ENCODE measurements at places on chromosomes 6 and 20.

DNA sequence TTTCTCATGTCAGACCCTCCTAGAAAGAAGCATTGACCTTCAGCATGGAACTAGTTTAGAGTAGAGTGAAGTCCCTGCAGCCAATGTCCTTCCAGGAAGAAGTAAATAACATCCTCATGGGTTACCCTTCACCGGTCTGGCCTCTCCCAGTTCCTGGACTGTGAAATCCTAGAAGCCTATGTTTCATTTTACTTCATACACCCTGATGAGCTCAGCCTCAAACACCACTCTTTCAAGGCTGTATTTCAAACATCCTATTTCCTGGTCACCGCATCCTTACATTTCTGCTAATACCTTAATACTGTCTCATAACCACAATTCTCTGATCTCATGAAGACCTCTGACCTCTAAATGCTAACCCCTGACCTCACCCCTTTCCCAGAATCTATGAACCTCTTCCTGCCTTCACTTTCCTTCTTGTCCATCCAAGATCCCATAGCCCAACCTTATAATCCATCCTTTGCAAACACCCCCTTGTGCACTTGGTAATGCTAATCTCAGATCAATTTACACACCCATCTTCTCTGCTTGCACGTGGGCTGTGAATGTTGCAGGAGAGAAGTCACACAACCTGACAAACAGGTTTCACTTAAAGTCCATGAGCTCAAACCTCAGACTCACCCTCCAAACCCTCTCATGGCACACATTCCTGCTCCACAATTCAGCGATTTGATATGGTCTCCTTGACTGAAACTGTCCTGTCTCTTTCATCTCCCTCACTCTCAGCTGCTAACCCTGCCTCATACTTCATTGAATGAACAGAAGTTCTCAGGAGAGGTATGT lies 30.2 kb downstream of the SLC2A10 start:
- no peak for DNase-seq

GRCh38 chr6:45741437-45742171 lies 274.1 kb downstream of the CLIC5 start:
- DNase-seq: no peak

GRCh38 chr6:111013144-111013915 lies 31.5 kb downstream of the RPF2 start:
- no peak for DNase-seq

DNA sequence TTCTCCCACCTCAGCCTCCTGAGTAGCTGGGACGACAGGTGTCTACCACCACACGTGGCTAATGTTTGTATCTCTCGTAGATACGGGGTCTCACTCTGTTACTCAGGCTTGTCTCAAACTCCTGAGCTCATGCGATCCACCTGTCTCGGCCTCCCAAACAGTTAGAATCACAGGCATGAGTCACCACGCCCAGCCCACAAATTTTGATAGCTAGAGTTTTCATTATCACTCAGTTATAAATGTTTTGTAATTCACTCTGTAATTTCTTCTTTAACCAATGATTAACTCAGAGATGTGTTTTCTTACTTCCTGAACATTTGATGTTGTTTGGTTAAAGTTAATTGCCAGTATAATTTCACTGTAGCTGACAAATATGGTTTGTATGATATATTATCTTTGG lies 249.3 kb downstream of the SMOC2 start:
- no peak for DNase-seq

- no peak for DNase-seq
These were observed 115.4 kb downstream of the TENT5A start for GRCh38 chr6:81636930-81637568.

DNA sequence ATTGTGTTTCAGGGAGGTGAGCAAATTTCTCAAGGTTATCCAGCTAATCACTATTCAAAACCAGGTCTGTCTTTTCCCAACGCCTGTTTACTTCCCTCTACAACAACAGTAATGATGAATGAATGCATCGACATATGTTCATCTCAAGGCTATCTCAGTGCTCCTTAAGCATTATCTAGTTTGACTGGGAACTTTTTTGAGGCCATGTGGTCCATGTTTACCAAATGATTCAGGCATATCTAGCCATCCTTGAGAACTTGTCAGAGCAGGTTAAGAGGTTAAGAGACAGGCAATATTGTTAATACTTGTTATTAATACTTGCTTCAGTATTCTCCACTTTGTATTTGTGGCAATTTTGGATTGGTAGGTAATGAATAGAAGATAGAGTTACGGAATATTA lies 1038.4 kb upstream of the FLRT3 start:
- DNase-seq: no peak

GRCh38 chr6:104771258-104771832 lies 88.4 kb downstream of the HACE1 start:
- no peak for DNase-seq

GRCh38 chr6:14165091-14165490 lies 47.5 kb downstream of the CD83 start:
- no peak for DNase-seq

DNA sequence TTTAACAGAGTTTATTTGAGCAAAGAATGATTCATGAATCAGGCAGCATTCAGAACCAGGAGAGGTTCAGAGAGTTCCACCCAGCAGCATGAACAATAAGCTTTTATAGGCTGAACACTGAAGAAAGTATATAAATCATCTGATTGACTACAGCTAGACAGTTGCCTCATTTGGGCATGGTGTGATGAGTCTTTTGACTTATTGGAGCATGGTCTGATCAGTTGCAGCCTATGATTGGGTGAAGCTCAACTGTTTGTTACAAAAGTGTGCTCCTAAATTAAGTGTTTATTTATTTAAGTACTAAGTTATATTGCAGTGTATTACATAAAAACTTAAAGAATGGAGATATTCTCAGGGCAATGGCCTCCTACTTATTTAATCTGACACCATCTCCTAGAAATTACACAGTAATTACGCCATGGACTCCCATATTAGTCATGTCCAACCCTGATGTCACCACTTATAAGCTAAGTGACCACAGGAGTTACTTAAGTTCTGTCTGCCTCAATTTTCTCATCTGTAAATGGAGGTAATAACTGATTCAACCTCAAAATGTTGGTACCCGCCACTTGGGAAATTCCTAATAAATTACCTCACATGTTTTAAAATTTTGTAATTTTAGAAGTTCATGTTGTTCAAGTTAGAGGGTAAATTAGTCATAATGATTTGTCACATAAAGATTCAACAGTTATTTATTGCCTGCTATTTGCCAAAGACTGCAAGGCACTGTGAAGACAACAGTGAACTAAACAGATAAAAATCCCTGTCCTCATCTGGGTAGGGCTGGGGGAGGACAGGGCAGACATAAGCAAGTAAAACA lies 15.2 kb upstream of the ROS1 start:
- no peak for DNase-seq

GRCh38 chr6:32954986-32955802 lies 2.3 kb upstream of the HLA-DMA start:
- DNase-seq: no peak

DNA sequence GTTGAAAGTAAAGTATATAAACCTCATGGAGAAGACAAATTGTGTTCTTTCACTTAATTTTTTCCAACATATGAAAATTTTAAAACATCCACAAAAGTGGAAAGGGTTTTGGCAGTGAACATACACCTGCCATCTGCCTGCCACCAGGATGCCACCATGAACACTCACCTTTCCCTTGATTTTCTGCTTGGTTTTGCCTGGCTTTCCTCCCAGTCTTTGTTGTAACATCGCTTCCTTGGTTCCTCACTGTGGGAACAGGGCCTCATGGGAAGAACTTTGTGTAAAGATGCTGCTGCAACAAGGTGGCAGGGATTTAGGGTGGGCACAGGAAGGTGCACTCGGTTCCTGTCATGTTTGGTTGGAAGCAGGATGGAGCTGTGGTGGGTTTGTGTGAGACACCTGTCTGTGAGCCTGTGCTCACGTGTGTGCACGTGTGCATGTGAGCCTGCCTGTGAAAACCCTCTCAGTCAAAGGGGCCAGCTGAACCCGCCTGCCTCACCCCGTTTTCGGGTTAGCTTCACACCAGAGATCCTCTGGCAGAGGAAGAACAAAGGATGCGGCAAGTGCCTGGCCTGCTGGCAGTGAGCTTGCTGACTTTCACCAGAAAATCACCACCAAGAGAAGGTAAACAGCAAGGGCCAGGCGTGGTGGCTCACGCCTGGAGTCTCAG lies 11.0 kb upstream of the RBM38 start:
- DNase-seq: no peak

DNA sequence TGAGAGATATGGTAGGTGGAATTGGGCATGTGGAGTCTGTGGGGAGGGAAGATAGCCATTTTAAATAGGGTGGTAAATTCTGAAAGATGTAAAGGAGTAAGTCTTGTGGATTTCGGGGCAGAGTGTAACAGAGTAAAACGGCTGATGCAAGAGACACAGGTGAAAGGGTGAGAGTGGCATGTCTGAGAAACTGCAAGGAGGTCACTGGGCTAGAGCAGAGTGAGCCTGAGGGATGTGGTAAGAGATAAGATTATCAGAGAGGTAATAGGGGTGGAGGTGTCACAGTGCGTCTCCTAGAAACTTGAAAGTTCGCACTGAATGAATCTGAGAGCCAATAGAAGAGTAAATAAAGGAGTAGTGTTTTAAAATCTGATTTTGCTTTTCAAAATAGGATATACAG lies 308.1 kb downstream of the EPM2A start:
- no peak for DNase-seq

DNA sequence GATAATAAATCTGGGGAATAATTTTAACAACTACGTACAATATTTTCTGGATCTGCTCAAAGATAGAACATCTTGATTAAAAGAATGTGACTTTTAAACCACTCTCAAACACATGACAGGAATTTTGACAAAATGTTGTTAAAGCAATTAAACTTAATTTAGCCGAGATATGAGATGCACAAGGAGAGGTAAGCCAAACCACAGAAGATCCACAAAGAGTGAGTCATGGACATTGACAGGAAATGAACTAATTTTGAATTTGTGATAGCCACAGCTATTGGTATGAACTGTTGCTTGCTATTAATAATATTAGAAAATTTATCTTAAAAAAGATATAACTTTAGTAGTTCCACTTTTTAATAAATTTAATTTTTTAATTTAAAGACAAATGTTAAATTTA lies 27.8 kb upstream of the VGLL2 start:
- no peak for DNase-seq

DNA sequence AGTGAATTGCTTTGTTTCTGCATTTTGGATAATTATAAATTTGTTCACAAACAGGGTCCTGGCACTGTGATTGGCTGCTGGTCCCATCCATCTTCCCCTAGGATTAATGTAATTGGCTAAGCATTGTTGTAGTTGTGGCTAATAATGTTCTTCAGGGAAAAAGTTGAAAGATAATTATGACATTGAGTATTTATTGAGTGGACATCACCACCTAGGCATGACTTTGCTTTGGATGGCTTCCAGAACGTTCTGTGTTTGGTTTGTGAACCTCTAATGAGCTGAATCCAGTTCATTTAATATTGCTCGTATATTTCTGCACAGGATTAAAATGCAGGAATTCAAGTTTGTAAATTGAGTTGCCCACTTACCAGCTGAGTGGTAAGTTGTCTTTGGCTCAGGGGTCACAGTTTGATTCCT lies 55.1 kb downstream of the ARID1B start:
- DNase-seq: no peak

DNA sequence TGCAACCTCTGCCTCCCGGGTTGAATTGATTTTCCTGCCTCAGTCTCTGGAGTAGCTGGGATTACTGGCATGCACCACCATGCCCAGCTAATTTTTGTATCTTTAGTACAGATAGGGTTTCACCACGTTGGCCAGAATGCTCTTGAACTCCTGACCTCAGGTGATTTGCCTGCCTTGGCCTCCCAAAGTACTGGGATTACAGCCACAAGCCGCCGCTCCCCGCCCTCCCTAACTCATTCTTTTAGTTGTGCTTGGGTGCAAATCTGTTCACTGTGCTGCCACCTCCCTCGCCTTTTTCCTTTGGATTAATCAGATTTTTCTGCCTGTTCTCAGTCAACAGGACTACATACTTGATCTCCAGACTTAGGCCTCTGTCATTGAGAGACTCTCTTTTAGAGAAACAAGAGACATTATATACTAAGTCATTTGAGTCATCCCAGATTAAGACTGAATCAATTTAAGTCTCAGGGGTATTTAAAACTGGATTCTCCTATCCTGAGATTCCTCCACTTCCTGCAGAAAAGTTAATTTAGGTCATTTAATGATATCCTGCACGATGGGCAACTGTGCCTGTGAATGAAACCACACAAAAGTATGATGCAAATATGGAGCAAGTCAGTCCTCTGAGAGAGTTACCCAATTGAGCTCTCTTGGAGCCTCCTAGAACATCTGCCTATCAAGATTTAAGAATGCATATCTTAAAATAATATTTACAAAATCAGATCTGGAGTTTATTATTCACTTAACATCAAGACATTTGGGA lies 136.1 kb upstream of the THEMIS start:
- no peak for DNase-seq

GRCh38 chr6:156587751-156588301 lies 189.4 kb upstream of the ARID1B start:
- no peak for DNase-seq

DNA sequence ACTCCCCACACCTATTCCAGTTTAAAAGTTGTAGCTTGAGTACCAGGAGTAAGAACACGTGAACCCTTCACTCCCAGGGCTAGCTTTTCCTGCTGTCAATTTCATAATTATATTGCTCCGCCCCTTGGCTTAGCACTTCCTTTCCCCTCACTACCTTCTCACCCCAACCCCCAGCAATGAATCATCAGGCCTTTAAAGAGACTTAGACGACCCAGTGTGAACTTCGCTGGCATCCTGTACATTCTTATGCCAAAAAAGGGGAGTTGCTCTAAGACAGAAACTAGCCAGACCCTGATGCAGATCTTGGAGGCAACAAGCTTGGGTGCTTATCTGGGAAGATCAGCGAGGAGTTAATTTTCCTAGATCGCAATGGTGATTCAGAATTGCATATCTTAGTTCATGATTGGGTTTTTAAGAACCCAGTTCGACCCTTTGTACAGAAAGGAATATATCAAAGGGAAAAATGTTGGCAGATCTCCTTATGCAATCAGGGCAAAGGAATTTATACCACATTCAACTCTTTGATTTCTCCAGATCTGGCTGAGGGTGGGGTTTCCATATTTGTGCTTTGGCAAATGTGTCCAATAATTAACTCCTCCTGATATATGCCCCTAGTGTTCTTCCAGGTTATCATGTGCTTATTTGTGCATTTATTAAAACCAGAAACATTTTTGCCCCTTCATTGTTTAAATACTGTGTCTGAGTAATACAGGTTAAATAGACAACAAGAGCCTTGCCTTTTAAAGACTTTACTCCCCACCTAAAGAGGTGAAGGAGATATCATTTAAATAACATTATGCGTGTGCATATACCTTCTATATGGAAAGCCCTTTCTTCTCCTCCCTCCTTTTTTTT lies 8.1 kb upstream of the ATXN1 start:
- no peak for DNase-seq

DNA sequence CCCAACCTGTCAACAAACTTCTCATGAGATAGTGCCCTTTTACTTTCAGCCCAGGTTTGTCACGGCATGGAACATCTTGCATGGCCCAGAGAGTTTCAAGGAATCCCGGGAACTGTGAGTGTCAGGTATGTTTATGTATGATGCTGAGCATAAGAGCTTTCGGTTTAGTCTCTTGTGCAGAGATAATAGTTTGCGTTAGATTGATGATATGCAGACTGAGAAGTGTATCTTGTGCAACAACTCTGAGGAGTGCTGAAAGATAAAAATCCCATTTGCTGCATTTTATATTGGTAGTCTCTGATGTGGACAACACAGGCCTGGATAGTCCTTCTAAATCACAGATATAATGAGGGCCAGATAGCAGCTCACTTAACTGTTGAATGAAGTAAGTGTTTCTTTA lies 99.0 kb downstream of the TBX18 start:
- no peak for DNase-seq
